NCI-H510A (cell line): ENCODE measurements at places on chromosomes 16 and 17.

DNA sequence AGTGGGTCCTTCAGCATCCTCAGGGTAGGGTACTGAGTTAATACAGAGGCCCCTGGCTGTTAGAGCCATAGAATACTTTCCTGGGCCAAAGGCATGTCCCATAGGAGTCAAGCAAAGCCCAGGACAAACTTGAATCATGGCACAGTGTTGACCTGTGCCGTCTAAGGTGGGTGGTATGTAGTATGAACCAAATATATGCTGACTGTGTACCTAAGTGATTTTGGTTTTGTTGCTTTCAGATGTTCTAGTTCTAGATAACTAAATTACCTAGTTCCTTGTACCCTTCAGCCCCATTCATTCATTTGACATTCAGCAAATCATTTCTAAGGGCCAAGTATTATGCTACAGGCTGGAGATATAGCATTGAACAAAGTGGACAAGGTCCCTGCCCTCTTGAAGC lies 61.3 kb upstream of the GPRC5B start:
- no peak for DNase-seq

DNA sequence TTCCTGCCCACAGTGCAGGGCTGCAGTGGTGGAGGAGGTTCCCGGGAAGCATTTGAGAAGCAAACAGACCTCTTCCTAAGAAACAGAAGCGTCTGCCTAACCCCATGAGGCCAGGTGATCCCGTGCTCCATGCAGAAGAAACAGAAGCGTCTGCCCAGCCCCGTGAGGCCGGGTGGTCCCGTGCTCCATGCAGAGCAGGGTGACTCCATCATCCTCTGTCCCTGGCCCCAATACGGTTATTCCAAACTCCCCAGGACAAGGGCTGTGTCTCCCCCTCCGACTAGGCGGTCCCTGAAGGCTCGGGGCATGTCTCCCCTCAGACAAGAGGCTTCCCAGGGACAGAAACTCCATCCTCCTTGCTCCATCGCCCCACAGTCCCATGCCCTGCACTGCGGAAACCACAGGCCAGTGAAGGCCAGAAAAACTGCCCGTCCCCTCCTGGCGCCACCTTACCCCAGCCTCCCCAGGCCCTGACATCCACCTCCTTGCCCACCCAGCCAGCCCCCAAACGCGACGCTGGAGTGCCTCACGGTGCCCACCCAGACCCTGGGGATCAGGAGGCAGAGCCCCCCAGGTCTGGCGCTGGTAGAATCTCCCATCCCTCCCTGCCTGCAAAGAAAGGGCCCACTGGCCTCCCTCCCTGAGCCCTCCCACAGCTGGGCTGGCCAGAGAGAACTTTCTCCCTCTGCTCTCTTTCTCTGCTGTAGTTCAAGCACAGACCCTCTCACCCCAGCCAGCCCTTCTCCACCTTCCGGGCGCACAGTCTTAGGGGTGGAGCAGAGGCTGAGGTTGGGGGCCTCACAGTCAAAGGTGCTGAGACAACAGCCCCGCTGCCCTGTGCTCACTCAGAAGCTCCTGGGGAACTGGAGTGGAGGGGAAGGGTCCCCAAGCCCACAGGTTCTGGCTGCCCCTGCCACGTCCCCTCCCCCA lies 30.6 kb upstream of the KRT17 start:
- DNase-seq, result no peak

GRCh38 chr17:14469971-14470370 lies 169.1 kb downstream of the HS3ST3B1 start:
- DNase-seq, result no peak

DNA sequence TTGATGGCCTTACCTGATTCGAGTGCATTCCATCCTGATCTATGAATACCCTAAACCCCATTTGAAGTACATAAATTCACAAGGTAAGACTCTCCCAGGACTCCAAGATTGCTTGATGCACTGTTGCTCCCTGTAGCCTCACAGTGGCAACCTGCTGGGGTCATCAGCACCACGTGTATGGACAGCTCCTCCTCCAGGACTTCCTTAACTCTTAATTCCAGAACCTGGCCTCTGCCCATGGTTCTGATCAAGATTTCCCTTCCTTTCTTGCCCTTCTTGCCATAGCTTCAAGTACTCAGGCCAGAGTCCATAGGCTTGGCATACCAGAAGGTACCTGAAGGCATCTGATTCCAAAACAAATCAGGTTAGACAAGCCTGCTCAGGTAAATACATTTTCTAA lies 34.0 kb upstream of the NLK start:
- no peak for DNase-seq

GRCh38 chr17:74796866-74797265 lies 20.7 kb upstream of the NAT9 start:
- no peak for DNase-seq

GRCh38 chr17:50027172-50027880 lies 28.6 kb upstream of the ITGA3 start:
- DNase-seq, result no peak

GRCh38 chr17:15261258-15261801 lies 3.8 kb downstream of the PMP22 start:
- no peak for DNase-seq

- peak; percentile 61 for DNase-seq
Observed at GRCh38 chr17:73952480-73953205, 250.8 kb upstream of the RPL38 start.

GRCh38 chr16:53166099-53166498 lies 111.3 kb downstream of the CHD9 start:
- DNase-seq, result no peak

GRCh38 chr16:55515111-55515510 lies 6.2 kb downstream of the LPCAT2 start:
- no peak for DNase-seq

GRCh38 chr16:82583422-82583821 lies 43.3 kb upstream of the CDH13 start:
- no peak for DNase-seq

GRCh38 chr16:3762107-3762750 lies 44.9 kb upstream of the TRAP1 start:
- no peak for DNase-seq

DNA sequence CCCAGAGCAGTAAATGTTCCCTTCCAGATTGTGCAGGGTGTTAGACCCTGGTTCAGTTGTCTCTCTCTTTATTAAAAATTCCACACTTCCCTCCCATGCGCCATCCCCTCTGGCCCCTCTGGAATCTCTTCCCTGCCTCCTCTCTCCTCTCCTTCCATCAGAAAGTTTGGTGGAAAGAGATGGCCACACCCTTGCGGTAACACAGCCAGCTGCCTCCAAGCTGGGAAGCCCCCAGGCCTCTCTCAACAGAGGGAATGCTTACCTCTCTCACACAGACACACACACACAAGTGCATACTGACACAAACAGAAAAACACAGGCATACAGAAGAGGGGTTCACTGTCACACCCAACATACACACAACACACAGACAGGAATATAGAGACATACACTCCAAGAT lies 220.5 kb downstream of the C16orf78 start:
- no peak for DNase-seq

DNA sequence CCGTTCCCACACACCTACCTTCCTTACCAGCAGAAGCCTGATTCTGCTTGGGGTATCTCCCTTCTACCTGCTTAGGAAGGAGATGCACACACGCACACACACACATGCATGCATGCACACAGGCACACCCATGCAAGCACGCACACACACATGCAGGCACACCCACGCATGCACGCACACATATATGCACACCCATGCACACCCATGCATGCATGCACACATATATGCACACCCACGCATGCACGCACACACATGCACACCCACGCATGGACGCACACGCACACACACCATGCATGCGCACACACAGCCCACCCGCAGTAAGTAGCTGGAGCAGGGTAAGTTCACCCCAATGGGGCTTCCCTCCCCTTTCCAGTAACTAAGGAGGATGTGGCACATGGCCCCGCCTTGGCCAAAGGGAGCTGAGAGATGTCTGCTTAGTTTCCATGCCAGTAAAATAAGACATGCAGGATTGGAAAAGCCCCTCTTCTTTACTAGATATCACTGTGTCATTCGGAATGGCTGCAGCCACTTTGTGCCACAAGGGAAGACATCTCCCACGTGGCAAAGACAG lies 33.7 kb downstream of the ADCY9 start:
- no peak for DNase-seq

GRCh38 chr16:85017151-85017550 lies 5.8 kb upstream of the ZDHHC7 start:
- no peak for DNase-seq

DNA sequence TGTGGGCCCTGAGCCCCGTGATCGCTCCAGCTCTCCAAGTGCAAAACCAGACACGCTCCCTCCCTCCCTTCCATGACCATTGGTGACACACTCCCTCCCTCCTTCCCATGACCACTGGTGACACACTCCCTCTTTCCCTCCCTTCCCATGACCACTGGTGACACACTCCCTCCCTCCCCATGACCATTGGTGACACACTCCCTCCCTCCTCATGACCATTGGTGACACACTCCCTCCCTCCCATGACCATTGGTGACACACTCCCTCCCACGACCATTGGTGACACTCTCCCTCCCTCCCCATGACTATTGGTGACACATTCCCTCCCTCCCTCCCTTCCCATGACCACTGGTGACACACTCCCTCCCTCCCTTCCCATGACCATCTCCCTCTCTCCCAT lies 56.3 kb downstream of the LMF1 start:
- no peak for DNase-seq

- DNase-seq, result no peak
Observed at GRCh38 chr17:79365836-79366770, 244.7 kb downstream of the RBFOX3 start.

GRCh38 chr17:6455321-6455705 lies 11.1 kb downstream of the PIMREG start:
- DNase-seq, result peak; percentile 80

- no peak for DNase-seq
Observed at GRCh38 chr17:68707031-68707430, 105.9 kb upstream of the FAM20A start.

- no peak for DNase-seq
Observed at GRCh38 chr16:79668502-79668901, 68.0 kb upstream of the MAF start.

DNA sequence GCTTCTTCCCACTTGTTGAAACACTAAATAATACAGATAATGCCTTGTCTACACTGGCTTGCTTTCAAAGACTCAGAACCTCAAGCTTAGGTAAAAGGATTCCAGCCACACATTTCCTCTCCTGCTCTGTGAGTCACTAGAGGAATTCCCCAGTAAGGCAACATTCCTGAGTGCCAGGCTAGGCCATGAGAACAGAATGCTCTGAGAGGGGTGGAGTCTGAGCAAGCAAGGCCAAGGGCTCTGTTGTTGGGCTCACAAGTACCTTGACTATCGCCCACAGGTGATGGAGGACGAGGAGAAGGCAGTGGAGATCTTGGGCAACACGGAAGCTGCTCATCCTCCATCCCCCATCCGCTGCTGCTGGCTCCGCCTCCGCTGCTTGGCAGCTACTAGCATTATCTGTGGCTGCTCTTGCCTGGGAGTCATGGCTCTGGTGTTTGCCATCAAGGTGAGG lies 6.7 kb upstream of the PHKG2 start:
- DNase-seq, result peak; percentile 70

DNA sequence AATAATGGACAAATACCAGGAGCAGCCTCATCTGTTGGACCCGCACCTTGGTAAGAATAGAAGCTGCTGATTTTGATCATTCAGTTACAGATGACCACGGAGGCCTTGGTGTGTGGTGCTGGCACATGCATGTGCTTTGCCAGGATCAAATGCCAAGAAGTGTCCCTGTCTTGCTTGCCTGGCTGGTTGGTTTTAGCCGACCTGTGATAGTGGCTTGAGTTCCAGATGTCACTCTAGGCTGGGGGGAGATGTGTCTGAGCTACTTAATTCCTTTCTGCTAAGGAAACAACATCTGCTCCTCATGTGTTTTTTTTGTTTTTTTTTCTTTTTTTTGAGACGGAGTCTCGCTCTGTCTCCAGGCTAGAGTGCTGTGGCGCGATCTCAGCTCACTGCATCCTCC lies 4.3 kb downstream of the TBCD start:
- no peak for DNase-seq

DNA sequence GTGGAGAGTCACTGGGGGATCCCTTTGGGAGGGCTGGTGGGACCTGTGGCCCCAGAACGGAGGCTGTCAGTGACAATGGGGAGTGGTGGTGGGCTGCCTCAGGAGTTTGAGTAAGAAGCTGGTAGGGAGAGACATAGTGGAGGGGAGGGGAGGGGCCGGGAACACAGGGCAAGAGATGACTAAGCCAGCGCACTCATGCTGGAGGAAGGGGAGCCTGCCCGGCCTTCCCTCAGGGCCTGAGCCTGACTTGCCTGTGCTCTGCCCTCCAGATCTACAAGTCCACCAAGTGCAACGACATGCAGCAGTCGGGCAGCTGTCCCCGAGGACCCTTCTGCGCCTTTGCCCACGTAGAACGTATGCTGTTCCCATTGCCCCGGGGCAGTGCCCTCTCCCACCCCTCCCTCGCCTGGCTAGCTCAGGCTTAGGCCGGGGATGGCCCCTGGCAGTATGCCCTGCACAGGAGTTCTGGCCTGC lies 29.3 kb downstream of the UNC13D start:
- no peak for DNase-seq

- DNase-seq, result no peak
Observed at GRCh38 chr16:75304521-75305363, 53.3 kb upstream of the BCAR1 start.

DNA sequence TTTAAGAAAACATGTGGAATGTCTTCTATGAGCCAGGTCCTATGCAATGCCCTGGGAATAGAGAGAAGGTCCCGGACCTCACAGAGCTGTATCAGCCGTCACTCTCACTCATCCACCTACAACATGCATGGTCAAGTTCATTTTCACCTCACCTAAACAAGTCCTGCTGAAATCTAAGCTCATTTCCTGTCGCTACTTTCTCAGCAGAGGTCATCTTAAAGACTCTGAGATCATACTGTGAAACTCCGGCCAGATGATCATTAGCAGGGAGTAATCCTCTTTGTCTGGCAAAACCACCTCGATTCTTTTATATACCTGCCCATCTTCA lies 66.2 kb upstream of the LYRM9 start:
- no peak for DNase-seq

DNA sequence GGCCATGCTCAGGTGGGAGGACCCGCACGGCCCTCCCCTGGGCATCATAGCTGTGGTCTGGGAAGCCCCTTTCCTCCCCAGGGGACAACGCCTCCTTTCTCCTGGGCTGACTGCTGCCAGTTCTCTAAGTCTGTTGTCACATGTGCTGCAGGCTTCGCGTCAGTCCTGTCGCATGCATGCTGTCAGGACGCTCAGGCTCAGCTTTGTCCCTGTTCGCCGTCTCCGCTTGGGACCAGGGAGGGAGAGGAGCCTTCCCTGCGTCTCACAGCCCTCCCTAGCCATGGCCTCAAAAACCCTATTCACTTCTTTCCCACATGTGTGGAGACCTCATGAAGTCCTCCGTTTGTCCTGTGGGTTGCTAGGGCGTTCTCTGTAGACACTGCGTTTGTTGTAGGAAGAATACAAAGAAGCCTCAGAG lies 21.4 kb downstream of the LDHD start:
- no peak for DNase-seq
